ENCODE measurements at places on chromosomes 12 and 14.

- no peak for DNase-seq
Measured at GRCh38 chr14:74400919-74401503, 25.0 kb downstream of the SYNDIG1L start.

DNA sequence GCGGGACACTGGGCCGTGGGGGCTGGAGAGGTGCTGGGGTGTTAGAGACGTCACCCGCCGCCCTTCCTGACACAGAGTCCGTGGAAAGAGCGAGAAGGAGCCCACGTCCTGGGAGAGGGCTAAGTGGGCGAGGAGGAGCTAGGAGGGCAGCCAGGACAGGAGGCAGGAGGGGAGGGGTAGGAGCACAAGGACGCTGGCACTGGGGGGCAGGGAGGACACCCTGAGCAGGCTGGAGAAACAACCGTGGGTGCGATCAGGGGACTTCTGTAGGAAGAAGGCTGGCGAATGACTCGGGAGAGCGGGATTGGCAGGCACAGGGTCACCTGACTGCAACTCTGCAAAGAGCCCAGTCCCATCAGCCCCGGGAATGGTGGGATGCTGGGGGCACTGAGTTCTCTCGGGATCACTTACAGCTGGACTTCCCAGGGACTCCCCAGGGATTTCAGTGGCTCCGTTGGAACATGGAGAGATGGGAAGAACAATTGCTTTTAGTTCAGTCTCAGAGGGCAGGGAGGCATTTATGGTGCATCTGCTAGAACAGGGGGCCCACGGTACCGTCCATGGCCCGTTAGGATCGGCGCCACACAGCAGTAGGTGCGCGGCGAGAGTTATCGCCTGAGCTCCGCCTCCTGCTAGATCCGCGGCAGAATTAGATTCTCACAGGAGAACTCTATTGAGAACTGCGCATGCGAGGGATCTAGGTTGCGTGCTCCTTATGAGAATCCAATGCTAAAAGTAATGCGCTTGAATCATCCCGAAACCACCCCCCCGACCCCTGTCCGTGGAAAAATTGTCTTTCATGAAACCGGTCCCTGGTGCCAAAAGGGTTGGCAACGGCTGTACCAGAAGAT is 24.3 kb downstream of the UBR7 start:
- peak; percentile 78 for DNase-seq

DNA sequence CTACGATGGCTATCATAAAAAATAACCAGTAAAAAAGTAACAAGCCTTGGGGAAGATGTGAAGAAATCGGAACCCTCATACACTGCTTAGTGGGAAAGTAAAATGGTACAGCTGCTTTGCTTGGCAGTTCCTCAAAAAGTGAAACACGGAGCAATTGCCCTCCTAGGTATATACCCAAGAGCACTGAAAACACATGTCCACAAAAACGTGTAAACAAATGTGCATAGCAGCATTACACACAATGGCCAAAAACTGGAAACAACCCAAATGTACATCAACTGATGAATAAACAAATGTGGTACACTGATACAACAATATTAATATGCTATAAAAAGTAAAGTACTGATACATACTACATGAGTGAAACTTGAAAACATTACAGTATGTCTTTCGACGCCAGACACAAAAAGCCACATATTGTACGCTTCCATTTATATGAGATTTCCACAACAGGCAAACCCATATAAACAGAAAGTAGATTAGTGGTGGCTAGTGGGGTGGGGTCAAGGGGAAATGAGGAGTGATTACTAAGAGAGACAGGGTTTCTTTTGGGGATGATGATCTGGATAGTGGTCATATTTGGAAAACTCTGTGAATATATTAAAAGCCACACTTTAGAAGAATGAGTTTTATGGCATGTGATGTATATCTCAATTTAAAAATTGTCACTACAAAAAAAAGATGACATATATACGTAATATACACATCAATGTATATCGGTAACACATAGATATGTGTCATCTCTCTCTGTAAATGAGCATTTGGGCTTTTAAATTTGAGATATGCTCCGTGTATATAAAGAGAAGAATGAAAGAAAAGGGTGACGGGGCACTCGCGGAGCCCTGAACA is 996 bp downstream of the SLC41A2 start:
- no peak for DNase-seq

GRCh38 chr14:88989911-88990310 is 165.5 kb downstream of the TTC8 start:
- no peak for DNase-seq

GRCh38 chr12:1494856-1495255 is 99.5 kb downstream of the FBXL14 start:
- DNase-seq, result no peak

DNA sequence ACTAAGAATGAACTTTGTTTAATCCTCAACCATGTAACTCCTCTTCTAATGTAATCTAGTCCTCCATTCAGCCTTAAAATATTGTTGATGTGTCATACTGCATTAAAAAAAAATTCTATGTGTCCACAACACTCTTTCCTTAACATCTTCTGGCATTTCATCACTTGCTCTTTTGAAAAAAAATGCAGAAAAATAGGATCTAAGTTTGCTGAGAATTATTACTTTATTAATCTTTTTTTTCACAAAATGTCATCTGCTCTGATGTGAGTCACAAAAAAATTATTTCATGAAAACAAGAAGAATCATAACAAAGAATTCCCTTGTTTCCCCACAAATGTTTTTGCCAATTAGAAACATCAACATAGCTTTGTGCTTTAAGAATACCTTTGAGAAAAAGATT is 410.1 kb upstream of the MGAT4C start:
- no peak for DNase-seq

DNA sequence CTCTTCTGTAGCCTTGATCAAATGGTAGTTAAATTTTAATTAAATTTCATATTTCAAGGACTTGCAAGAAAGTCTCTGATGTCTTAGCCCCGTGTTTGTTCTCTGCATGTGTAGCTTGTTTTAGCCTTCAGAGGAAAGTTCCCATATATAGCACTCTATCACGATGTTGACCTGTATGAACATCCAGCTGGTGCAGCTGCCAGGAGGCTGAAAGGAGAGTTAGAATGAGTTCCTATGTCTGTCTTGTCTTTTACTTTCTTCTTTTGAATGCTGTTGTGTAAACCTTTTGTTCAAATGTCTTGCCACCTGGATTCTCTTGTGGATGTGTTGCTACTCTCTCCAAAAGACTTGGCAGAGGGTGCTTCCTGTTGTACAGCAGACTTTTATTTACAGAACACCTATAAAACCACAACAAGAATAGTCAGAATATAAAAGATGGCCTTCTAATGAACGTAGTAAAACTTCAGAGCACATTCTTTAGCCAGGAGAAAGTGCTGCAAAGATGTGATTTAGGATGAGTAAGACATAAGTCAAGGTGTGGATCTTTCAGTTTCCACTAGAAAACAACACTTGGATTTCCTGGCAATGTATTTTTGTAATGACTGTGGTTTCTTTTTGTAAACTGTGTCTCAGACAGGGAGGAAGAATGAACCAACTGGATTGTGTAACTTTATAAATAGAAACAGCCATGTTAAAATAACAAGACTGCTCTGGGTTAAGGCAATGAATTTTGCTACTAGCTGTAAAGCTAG is 17.2 kb downstream of the NAV3 start:
- no peak for DNase-seq

- no peak for DNase-seq
Measured at GRCh38 chr14:31137214-31137889, 70.2 kb downstream of the HECTD1 start.

- no peak for DNase-seq
Measured at GRCh38 chr12:14254781-14255180, 110.7 kb upstream of the ATF7IP start.

DNA sequence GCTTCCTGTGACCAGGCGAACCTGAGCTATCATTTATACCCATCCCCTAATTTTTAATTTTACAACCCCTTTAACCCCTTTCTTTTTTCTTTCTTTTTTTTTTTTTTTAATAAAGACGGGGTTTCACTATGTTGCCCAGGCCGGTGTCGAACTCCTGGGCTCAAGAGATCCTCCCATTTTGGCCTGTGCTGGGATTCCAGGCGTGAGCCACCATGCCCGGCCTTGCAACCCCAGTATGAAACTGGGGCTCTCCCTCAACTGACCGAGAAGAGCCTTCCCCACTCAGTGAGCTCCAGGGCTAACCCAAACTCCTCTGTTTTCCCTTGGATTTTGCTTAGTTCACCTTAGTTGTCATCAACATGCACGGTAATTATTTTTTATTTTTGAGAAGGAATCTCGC is 992 bp downstream of the CPSF2 start:
- no peak for DNase-seq

DNA sequence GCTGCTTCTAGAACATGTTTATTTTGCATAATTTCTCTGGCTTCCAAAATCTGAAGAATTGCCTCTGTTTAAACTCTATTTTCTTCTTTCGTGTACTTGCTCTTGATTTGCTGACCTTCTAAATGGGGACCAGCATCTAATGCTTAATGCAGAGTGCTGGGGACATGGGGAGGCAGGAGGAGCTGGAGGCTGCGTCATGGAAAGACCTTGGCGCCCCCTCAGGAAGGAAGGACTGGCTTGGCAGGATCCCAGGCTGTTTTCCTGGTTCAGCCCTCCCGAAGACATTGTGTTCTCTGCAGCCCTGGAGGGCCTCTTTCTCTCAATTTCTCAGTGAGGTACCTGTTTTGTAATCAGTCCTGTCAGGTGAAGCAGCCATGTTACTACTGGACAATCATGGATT is 5.5 kb downstream of the PRKCH start:
- no peak for DNase-seq

- DNase-seq, result no peak
Measured at GRCh38 chr12:11814374-11814773, 164.9 kb downstream of the ETV6 start.

DNA sequence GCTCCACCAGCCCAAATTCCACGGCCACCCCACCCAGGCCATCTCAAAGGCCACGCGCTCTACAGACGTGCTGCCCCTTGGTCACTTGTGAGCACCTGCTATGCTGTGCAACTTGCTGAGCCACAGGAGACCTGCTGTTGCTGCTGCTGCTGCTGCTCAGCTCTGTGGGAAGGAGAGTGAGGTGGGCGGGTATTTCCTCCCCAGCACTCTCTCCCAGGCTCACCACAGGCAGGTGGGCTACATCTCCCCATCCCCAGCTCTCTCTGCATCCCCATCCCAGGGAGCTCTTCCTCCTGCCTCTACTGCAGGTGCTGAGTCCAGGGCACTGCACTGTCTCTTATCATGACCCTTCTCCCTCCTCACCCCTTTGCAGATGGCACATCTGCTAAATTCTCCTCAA is 306.9 kb downstream of the BCL11B start:
- no peak for DNase-seq

DNA sequence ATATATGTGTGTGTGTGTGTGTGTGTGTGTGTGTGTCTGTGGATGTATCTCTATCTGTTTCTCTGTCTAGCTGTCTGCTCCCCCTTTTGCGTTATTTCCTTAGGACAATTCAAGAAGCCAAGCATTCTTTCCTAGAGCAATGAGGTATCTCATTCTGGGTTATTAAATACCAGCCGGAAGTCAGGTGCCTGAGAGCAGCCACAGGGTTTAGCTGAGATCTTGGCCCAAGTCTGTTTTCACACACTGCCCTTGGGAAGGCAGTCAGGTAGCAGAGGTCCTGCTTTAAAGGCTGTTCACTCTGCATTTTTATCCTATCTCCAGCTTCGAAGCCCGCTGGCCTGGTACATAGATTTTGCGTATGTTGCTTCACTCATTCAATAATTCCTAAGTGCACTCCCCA is 76.8 kb downstream of the TSPAN9 start:
- DNase-seq, result no peak

- no peak for DNase-seq
Measured at GRCh38 chr12:119915894-119916510, 38.9 kb upstream of the CIT start.

GRCh38 chr14:77037938-77038568 is 9.5 kb upstream of the IRF2BPL start:
- DNase-seq, result no peak

- DNase-seq, result no peak
Measured at GRCh38 chr14:73997108-73997943, 21.8 kb downstream of the ENTPD5 start.

DNA sequence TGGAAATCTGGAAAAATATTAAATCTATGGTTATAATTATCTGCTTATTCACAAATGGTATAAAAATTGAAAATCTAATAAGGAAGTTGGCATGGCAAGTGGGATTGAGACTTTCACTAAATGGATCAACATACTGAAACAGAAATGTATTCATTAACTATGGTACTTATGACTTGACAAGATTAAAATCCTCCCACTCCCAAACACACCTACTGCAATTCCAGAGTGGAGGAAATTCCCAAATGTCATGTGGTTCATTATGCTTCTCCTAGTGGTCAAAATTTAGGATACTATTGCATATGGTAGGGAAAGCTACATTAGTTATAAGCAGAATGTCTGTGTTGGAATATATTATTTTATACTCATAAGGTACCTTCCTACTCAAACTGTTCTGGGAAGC is 265.3 kb upstream of the PRICKLE1 start:
- no peak for DNase-seq

GRCh38 chr12:9651265-9651729 is 18.2 kb upstream of the CLEC2D start:
- DNase-seq, result no peak

DNA sequence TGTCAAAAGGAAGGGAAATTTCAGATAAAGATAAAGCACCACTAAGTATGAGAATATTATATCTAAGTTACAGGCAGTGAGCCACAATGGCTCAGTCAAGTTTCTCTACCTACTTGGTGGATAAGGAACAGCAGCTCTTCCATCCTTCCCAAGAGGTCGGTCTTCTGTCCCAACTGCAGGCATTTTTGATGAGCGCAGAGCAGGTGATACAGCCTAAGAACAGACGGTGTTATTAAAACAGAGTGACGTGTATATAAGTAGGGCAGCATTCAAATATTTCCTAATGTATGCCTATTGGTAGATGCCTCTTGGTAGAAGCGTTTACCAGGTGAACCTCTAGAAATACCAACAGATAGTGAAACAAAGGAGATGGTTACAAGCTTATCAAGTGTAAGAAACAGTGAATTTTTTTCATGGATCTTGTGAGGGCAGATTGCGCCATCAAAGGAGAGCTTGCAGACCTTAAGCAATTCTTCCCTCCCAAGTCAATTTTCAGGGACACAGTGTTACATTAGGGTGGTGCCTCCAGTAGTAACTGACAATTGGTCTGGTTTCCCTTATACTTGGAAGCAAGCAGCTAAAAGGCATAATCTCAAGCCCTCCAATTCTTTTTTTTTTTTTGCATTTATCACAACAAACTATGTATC is 274.5 kb downstream of the MED13L start:
- DNase-seq, result peak; percentile 18
